ENCODE measurements at places on chromosomes 6 and 20.
A peak's percentile ranks its signal among the peaks of the same experiment; 100 is the strongest.

- DNase-seq: no peak
Measured at GRCh38 chr6:67358241-67358640, 1276.8 kb upstream of the ADGRB3 start.

DNA sequence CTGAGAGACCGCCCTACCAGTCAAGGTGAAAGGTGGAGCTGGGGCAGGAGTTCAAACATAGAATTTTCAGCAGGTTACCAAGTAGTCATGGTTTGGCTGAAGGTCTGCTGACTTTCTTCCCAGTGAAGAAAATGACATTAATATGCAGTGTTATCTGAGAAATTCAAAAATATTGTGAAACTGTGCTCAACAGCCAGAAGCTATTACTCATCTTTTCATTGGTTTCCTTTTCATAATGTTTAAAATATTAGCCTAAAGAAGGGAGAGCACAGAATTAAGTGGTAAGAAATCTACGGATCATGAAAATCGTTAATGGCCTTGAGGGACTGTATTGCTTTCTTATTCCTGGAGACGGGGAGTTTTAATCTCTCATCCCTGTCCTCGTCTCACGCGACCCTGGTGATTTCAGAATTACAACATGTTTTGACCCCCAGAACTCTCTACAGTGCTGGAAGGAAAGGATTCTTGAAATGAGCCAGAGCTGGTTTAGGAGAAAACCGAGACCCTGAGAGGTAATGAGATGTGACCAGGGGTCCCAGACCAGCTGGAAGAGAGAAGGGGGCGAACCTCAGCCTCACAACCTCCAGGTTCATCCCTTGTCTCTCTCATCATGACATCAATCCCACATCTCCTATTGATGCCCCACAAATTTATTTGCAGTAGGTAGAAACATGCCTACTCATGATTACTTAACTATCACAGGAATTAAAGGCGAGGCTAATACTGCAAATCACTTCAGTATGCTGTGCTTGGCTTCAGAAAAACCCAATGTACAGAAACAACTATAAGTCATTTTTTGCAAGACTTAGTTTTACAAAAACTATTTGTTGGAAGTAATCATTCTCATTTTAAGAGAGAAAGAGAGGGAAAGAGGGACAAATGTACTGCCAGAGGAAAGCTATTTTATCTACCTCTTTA lies 209.5 kb downstream of the FNDC1 start:
- DNase-seq: peak; percentile 45

DNA sequence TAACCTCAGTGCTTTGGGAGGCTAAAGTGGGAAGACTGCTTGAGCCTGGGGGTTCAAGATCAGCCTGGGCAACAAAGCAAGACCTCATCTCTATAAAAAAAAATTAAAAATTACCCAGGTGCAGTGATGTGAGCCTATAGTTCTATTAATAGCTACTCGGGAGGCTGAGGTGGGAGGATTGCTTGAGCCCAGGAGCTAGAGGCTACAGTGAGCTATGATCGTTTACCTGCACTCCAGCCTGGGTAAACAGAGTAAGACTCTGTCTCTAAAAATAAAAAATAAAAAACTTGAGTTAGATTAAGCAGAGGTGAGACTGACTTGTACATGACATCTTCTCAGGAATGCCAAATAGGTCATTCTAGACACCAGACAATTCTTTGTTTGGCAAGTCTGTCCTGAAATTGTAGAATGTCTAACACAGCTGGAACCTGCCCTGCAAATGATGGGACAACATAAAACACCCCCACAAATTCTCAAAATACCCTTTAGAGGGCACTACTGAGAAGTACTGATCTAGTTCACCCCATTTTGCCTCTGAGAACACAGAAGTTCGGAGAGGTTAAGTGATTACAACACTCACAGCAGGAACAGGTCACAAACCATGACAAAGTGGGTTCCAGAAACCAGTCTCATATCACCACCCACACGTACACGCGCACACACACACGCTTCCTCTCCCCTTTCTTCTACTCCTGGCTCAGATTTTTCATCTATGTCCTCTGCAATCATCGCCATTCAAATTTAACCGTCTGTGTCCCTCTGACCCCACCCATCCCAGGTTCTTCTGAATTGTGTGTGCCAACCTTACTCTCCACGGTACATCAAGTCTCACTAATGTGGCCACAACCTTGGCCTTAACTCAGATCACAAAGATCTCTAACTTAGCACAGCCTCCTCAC lies 38.3 kb downstream of the ARHGAP18 start:
- no peak for DNase-seq

DNA sequence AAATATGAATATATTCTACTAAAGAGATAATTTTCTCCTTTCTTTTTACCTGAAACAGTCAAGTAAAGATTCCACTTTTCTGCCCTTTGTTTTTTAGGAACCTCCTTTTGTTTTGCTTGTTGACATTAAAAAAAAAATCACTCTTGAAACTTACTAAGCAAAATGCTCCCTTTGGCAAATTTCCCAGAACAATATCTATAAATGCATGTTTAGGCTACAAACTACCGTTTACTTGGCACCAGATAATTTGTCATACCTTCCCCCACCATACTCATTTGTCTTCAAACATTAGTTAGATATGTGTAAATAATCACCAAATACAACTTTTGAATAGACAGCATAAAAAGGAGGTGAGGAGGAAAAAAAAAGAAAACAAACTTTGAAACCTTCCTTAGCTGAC lies 604.7 kb downstream of the RFPL4B start:
- DNase-seq: no peak

DNA sequence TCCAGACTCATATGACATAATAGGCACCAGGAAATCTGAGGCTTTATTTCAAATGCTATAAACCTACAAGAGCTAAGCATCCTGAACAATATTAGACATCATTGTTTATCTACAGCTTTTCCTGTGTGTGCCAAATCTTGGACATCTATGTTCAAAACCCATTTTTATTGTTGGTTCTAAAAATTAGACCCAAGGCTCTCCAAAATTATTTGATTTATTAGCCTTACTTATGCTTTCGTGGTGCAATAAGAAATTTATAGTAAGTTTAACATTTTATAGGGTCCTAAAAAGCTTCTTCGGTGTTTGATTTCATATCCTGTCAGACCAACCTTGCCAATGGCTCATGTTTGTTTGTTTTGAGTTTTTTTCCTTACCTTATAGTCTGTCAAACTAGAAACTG lies 1014.5 kb upstream of the MANEA start:
- no peak for DNase-seq

- DNase-seq: peak; percentile 73
Measured at GRCh38 chr20:24773751-24774201, 175.3 kb upstream of the CST7 start.

GRCh38 chr6:31713991-31714684 lies 1.0 kb upstream of the LY6G6D start:
- no peak for DNase-seq

DNA sequence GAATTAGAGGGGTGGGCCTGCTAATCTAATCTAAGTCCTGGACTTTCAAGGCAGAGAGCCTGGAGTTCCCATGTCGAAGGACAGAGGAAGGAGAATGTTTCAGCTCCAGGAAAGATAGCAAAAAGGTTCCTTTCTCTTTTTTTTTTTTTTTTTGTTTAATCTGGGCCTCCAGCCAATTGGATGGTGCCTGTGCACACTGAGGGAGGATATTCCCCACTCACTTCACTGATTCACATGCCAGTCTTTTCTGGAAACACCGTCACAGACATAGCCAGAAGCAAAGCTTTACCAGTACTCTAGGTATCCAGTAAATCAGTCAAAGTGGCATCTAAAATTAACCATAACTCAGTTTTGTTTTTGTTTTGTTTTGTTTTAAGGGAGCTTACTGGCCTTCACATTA lies 721.1 kb downstream of the TENT5A start:
- peak; percentile 11 for DNase-seq

DNA sequence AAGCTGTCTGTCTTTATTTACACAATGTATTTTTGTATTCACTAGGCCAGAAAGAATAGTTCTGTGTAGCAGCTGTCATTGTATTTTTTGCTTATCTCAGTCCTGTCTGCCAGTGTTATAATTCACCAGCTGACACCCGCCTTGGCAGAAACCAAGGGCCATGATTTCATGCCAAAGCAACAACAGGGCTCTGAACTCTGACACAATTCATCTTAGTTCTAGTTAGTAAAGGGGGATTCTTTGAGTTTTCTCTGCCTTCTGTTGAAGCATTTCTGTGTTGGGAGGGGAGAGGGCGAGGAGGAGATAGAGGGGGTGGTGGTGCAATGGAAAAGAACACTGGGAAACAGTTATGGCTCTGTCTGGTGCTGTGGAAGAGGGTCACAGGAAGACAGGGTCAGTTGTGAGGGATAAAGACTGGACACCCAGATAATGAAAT lies 684.6 kb upstream of the MARCKS start:
- DNase-seq: no peak

DNA sequence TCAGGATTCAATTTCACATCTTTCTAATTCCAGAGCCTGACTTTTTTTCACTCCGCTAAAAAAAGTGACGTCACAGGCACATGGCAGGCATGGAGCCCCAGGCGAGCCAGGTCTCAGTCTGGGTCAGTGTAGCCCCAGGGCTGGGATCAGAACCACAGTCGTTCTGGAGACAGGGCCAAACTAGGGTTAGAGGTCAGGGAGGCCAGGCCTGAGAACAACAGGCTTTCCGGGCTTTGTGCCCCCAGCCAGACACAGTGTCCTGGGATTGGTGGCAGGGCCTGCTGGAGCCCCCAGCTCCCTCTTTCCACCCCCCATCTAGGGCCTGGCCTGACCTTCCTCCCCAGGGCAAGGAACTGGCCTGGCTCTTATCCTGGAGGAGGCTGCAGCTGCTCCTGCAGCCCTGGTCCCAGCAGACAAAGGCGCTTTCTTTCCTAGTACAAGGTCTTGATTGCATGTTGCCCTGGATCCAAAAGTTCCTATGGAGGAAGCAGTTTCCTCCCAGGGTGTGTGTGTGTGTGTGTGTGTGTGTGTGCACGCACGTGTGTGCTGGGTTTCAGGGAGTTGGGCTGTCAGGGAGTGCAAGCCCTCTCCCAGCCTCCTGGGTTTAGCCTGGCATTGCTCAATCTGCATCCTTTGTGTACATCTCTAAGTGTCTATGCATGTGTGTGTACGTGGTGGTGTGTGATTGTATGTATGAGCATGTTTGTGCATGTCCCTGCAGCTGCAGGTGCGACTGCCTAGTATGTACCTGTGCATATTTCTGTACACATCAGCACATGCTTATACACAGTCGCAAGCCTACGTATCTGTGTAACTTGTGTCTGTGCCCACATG lies 26.5 kb upstream of the EMILIN3 start:
- peak; percentile 42 for DNase-seq

GRCh38 chr20:56091628-56092234 lies 86.4 kb upstream of the CBLN4 start:
- DNase-seq: no peak

- no peak for DNase-seq
Measured at GRCh38 chr6:126963077-126963809, 155.2 kb upstream of the RSPO3 start.

GRCh38 chr6:10837009-10837621 lies 1.2 kb downstream of the MAK start:
- DNase-seq: peak; percentile 58
